Mononuclear cell (primary cell): ENCODE measurements at places on chromosomes 11 and 22. TPM values are rescaled to one million over a fixed set of nuclear protein-coding genes. Genes with fewer than 3 reads are reported as not detected.

The PLAAT2 gene
- total RNA-seq: not detected

The PKP3 gene
- not detected for total RNA-seq

The MYO18B gene
- total RNA-seq: 0.31 TPM

The OR6X1 gene
- not detected for total RNA-seq

The FAR1 gene
- total RNA-seq: 66.9 TPM

The MIOX gene
- not detected for total RNA-seq

The C22orf15 gene
- total RNA-seq: 0.31 TPM

The ZP1 gene
- total RNA-seq: not detected

The OR6T1 gene
- total RNA-seq: not detected

The VPS11 gene
- 34.7 TPM for total RNA-seq

The KCNQ1 gene
- total RNA-seq: 12.7 TPM

The SELENOM gene
- total RNA-seq: 14.6 TPM

The OR5A1 gene
- under 0.01 TPM for total RNA-seq

The ALKBH8 gene
- 10.0 TPM for total RNA-seq

The PLEKHA7 gene
- total RNA-seq: 1.7 TPM

The FADD gene
- total RNA-seq: 16.8 TPM

The ARHGAP42 gene
- total RNA-seq: 1.4 TPM

The LDLRAD3 gene
- 3.1 TPM for total RNA-seq

The GAL gene
- not detected for total RNA-seq

The TSPAN32 gene
- 21.6 TPM for total RNA-seq

The CEND1 gene
- total RNA-seq: not detected

The TMEM121B gene
- 1.3 TPM for total RNA-seq

The TNRC6B gene
- total RNA-seq: 89.7 TPM

The CLMP gene
- total RNA-seq: 0.10 TPM

The SLC7A4 gene
- total RNA-seq: not detected

The DLG2 gene
- total RNA-seq: 1.6 TPM

The PANX3 gene
- not detected for total RNA-seq

The ESRRA gene
- 8.5 TPM for total RNA-seq

The GSTT2B gene
- not detected for total RNA-seq

The LTBP3 gene
- 25.6 TPM for total RNA-seq

The KCTD14 gene
- not detected for total RNA-seq

The DAGLA gene
- total RNA-seq: 0.94 TPM
